ENCODE measurements at places on chromosomes 3 and 15.

DNA sequence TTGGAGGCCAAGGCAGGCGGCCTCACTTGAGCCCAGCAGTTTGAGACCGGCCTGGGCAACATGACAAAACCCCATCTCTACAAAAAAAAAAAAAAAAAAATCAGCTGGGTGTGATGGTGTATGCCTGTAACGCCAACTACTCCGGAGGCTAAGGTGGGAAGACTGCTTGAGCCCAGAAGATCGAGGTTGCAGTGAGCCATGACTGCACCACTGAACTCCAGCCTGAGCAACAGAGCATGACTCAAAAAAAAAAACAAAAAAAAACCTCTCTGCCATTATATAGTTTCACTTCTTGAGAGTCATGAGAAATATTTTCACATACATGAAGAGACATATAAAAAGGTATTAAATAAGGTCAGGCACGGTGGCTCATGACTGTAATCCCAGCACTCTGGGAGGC, 45.9 kb upstream of the CP start:
- no peak for DNase-seq

- DNase-seq: no peak
Observed at GRCh38 chr3:14907043-14907966, 40.1 kb upstream of the NR2C2 start.

GRCh38 chr15:74203914-74204431, 1.4 kb upstream of the STRA6 start:
- no peak for DNase-seq

- no peak for DNase-seq
Observed at GRCh38 chr3:52925405-52926313, 28.3 kb upstream of the STIMATE start.

- DNase-seq: no peak
Observed at GRCh38 chr15:98794748-98795147, 146.4 kb downstream of the IGF1R start.

GRCh38 chr3:51773529-51774056, 5.4 kb downstream of the IQCF6 start:
- peak; percentile 1 for DNase-seq

DNA sequence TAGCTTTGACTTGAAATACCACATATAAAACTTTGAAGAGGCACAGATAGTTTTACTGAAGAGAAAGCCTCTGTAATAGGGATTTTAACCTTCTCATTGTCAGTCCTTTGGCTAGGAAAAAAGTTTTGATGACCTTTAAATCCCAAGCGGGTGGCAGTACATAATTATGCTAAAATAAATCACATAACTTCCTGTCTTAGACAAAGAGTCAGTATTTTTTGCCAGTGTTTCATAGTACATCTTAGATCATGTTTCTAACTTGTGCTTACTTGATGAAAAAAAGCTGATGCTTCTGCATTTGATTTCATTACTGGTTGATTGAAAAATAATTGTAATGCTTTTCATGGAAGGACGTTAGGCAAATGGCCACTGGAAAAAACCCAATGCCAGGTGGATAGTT, 5.8 kb downstream of the ST3GAL6 start:
- DNase-seq: no peak

DNA sequence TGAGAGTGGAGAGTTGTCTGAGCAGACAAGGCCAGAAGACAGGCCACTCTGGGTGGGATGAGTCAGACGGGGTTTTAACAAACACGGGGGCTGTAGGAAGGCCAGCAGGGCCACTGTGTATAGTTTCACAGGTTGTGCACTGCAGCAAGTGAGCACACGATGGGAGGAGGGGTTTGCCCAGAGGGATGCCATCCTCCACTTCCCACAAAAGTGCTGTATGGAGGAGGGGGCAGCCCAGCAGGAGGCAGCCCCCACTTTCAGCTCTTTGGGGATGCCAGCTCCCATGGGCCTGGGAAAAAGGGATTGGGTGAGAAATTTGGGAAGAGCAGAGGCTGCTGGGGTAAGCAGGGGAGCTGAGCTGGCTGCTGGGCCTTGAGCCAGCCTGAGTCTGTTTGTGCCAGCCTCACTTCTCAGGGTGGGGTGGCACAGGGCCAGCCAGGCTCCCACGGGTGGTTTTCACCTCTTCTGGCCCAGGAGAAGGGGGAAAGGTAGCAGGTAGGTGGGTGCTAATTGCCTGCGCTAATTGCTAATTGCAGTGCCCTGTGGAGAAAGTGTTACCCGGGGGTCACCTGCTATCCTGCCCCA, 6.7 kb downstream of the ZBTB47 start:
- DNase-seq: peak; percentile 46

DNA sequence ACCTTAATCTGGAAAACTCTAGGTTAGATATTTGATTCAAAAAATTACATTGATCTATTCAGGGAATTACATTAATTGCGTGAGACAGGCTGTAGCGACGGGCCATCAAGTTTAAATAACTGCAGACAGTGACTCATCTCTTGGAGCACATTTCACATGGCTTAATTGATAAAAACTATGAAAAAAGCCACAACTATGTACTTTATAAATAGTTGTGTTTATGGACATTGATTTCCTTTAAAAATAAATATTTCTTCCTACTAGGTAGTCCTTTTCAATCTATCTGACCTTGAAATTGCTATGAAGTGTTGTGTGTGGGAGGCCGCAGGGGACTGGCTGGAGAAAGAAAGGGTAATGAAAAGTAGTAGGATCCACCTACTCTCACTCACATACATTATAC, 157.8 kb downstream of the IL1RAP start:
- no peak for DNase-seq

- no peak for DNase-seq
Observed at GRCh38 chr3:27661797-27662196, 60.3 kb downstream of the EOMES start.

GRCh38 chr3:21795152-21795837, 44.3 kb upstream of the ZNF385D start:
- DNase-seq: peak; percentile 31

DNA sequence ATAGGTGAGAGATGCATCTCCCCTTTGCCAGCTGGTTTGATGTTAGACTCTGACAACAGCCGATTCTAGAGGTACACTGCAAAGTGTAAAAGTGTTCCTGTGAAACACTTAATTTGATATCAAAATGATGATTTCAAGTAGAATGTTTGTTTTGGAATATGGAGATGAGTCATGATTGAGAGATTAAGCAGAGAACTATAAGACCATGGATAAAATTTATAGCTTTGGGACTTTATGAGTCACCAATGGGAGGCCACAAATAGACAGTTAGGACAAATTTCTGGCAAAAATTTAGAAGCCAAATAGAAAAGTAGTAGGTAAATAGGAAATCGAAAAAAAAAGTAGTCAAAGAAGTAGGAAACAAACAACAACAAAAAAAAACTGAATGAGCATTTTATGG, 672.5 kb downstream of the NSUN3 start:
- no peak for DNase-seq

GRCh38 chr3:142026333-142026732, 123.0 kb downstream of the TFDP2 start:
- no peak for DNase-seq

GRCh38 chr15:41564286-41564959, 5.4 kb downstream of the TYRO3 start:
- DNase-seq: no peak

GRCh38 chr3:108525256-108525655, 14.9 kb upstream of the MYH15 start:
- no peak for DNase-seq

DNA sequence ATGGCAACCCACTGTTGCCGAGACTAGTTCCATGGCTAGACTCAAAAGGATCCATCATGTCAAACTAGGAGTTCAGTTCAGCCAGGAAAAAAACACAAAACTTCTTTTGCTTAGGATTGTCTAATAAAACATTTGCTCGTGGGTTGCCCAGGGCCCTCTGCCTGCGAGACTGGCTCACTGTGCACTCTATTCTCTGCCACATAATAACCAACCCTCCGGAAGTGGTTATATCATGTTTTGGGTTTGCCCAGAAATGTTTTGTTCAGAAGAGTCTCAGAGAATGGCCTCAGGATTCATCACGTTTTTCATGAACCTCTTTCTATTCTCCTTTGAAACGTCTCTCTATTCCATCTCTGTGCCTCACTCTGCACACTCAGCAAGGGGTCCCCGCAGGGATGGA, 216.1 kb downstream of the SV2B start:
- DNase-seq: no peak

- peak; percentile 53 for DNase-seq
Observed at GRCh38 chr3:122892118-122892960, 97.5 kb downstream of the SLC49A4 start.

DNA sequence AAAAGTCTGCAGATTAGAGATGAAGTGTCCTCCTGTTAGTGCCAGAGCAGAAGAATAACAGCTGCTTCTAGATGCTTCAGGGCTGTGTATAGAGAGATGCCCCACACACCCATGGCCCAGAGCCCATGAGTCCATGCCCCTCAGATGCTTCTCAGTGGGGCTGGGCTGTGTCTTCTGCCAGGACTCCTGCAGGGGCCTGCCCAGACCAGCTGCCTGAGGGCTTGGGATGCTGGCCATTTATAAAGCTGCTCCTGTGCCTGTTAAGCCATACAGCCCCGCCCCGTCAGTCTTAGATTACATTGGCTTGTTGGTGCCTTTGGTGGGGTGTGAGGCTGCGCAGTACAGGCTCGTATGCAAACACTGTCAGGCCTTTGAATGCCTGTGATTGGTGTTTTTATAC, 318.0 kb upstream of the CTDSPL start:
- no peak for DNase-seq

GRCh38 chr3:172138792-172139507, 99.6 kb downstream of the FNDC3B start:
- no peak for DNase-seq

DNA sequence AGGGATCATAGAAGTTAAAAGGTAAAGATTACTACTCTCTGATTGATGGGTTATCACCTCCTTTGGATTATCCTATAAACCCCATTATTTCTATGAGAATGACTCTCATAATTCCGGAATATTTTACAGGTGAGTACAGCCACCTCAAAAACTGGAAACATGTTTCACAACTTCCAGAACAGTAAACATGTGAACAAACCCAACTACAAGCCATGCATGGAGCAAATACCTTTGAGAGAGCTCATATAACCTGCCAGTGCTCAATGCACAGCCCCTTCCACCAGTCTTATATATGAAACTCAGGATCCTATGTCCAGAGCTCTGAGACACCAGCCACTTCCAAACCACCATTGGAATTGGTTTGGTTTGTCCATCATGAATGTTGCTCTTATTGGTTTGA, 208.0 kb downstream of the MECOM start:
- DNase-seq: no peak

DNA sequence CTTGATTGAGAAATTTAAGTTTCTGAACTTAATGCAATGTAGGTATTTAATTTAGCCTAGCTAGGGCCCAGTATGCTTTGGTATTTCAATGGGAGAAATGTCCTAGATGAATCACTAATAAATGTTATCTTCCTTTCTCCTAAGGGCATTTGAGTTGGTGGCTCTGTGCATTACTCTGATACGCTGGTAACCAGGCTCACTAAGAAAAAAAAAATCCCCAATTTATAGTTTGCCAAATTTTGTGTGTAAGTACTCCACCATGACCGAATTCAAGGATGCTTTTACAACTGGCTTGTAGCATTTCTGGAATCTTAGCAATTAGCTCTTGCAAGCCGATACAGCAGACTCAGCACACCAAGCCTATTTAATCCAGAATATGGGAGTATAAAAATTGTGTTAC, 94.6 kb upstream of the LPP start:
- DNase-seq: no peak

DNA sequence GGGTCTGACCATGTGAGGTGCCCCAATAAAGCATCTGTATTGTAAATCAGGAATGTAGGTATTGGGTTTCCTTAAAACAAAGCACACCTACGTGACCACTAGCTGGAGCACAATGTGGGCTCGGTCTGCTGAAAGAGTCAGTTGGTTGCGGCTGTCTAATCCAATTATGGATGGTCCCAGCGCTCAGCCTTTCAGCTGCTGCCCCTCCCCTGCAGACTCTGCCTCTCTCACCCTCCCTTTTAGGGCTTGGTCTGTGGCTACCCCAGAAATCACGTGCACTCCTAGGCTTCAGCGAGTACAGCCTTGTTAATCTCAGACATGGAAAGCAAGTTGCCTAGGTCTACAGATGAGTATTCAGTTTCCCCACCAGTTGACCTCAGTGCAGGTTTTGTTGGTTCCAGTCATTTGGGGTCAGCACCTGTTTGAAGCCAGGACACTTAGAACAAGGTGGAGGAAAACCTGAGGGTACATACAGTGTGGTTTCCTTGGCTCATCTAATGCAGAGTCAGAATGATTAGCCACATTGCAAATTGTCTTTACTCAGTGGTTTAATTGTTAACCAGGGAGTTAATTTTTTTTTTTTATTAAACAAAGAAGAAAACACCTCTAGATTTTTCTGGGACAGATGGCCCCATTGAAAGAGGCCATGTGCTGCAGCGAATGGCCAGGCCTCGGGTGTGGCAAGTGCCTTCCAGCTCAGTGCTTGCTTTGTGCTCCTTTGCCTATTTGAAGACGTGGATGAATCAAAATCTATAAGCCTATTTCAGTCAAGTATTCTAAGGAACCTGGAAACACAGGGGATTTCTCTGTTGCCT, 137.7 kb downstream of the IGF1R start:
- no peak for DNase-seq

GRCh38 chr3:191137708-191138107, 61.3 kb upstream of the OSTN start:
- DNase-seq: no peak

DNA sequence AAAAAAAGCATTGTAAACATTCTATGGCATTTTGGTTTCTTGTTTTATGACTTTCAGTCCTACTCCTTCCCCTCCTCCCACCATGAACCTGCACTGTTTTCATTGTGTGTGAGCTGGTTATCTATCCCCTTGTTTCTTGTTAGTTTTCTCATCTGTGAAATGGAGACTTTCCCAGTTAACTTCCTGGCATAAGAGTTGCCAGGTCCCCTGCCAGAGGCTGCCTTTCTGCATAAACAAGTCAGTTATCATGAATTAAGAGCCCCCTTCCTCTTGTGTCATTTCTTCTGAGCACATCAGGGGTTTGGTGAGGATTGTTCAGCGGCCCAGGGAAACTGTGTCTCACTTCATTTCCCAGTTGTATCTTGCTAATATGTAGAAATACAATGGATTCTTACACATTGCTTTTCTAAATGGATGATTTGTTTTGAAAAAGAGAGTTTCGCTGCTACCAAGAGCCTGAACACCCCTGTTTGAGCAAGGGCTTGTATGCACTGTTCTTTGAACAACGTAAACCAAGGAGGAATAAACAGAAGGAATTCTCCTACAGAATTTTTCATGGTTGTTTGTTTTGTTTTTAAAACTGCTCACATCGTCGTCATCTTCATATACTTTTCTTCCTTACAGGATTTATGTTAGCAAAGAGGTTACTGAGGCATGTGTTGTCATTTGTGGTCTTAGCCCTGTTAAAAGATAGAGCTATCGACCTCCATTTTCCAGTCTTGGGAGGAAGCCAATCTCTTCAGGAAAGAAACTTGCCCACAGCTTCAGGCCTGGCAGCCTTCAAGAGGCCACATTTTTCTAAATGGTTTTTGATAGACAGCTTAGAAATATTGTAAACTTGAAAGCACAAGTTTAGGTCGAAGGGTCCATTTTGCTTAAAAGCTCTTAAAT, 144.6 kb upstream of the IL12A start:
- DNase-seq: no peak
